ENCODE measurements at places on chromosomes 1 and 21. TPM values are rescaled to one million over a fixed set of nuclear protein-coding genes. Genes with fewer than 3 reads are reported as not detected.

The CZIB gene
- total RNA-seq: 79.4 TPM

The FCN3 gene
- not detected for total RNA-seq

The ADAMTS1 gene
- 13.5 TPM for total RNA-seq

The CNIH3 gene
- 1.2 TPM for total RNA-seq

Data from bronchus fibroblast of lung (primary cell).